Muscle of leg (tissue), 16 donors: ENCODE measurements at places on chromosomes 2 and 18. TPM values are rescaled to one million over a fixed set of nuclear protein-coding genes. Genes with fewer than 3 reads are reported as not detected.
A peak's percentile ranks its signal among the peaks of the same experiment; 100 is the strongest.

The MROH2A gene
- total RNA-seq: not detected

The LYG1 gene
- 1.9 TPM for total RNA-seq

DNA sequence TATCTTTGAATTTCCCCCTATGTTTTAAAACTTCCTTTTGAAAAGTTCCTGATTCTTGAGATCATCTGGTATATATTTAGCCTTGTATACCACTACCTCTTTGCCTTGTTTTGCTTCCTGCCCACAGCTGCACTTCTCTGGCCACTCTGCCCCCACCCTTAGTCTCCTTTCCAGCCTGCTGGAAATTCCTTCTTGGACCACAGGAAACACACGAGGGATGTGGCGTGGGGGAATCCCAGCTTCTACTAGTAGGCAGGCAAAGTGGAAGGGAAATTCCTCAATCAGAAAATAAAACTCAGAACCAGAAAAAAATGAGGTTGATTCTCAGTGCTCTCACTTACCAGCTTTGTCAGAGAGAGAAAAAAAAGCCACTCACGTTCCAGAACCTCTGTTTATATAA, 13.4 kb downstream of the IL18RAP start:
- H3K4me3 ChIP-seq: no peak overlapping the region
- no peaks in the 10 kb centered on the region for H3K27me3 ChIP-seq
- DNase-seq: peak; percentile 48
- H3K4me1 ChIP-seq: no peaks in the 10 kb centered on the region

The SKA1 gene
- 4.4 TPM for total RNA-seq

GRCh38 chr2:151918308-151918707, 90.1 kb upstream of the ARL5A start:
- H3K4me1 ChIP-seq: peaks cover 5% of the 10 kb centered on the region
- no peak overlapping the region for H3K4me3 ChIP-seq
- H3K27ac ChIP-seq: no peak overlapping the region
- no peaks in the 10 kb centered on the region for H3K36me3 ChIP-seq
- DNase-seq: peak; percentile 59
- no peaks in the 10 kb centered on the region for H3K27me3 ChIP-seq

The ABCB11 gene
- 0.04 TPM for total RNA-seq

The VWA3B gene
- total RNA-seq: 0.13 TPM

GRCh38 chr2:195590861-195591205, 66.2 kb upstream of the SLC39A10 start:
- no peaks in the 10 kb centered on the region for H3K4me1 ChIP-seq
- no peak overlapping the region for H3K27ac ChIP-seq
- DNase-seq: peak; percentile 35
- H3K36me3 ChIP-seq: no peaks in the 10 kb centered on the region
- H3K27me3 ChIP-seq: no peaks in the 10 kb centered on the region

GRCh38 chr2:84989422-84989821, 18.5 kb downstream of the KCMF1 start:
- no peak overlapping the region for H3K27ac ChIP-seq
- H3K4me1 ChIP-seq: peaks cover 2% of the 10 kb centered on the region
- no peak overlapping the region for H3K4me3 ChIP-seq
- DNase-seq: no peak

- no peaks in the 10 kb centered on the region for H3K36me3 ChIP-seq
- H3K4me1 ChIP-seq: no peaks in the 10 kb centered on the region
Measured at GRCh38 chr2:134862674-134863073, 24.3 kb downstream of the ACMSD start.

The DNAJC5G gene
- total RNA-seq: not detected

DNA sequence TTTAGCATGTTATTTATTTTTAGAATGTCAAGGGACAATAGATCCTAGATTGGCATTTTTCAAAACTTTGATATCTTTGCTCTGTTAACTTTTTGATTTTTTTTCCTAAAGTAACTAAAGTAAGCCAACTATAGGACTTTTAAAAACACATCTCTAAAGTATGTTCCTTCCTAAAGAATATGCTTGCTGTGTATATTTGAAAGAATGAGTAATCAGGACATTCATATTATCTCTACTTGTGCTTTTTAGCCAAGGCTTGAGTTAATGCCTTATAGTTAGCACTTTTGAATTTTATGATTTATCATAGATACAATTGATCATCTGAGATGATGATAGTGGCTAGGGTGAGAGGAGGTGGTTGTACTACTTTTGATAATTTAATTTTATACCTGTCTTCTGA, 93.6 kb downstream of the BABAM2 start:
- no peak for DNase-seq
- no peak overlapping the region for H3K27ac ChIP-seq
- H3K27me3 ChIP-seq: no peaks in the 10 kb centered on the region
- H3K4me3 ChIP-seq: no peak overlapping the region
- H3K4me1 ChIP-seq: no peaks in the 10 kb centered on the region
- no peaks in the 10 kb centered on the region for H3K36me3 ChIP-seq
